ENCODE measurements at places on chromosomes 11 and 22. TPM values are rescaled to one million over a fixed set of nuclear protein-coding genes. Genes with fewer than 3 reads are reported as not detected.

DNA sequence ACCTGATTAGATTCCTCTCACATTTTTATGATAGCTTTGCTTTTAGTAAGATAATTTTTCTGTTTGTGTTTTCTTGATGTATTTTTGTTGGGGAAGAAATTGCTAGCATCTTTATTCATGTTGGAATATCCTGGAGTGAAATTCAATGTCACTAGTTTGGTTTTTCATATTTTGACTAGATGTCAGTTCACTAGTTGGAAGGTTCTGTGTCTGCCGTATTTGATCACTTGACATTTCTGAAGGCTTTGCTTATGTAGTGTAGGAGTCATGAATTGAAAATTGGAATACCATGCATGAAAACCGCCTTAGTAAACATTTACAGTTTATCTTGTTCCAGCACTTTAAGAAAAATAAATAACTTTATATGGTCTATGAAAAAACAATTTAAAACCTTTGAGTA lies 348.4 kb downstream of the AASDHPPT start:
- no peaks in the 10 kb centered on the region for H3K4me1 ChIP-seq
- H3K27ac ChIP-seq = no peak overlapping the region
- no peaks in the 10 kb centered on the region for H3K27me3 ChIP-seq
- DNase-seq = no peak

The CDC42BPG gene
- 20.9 TPM for total RNA-seq

The ARHGAP1 gene
- 62.8 TPM for total RNA-seq

DNA sequence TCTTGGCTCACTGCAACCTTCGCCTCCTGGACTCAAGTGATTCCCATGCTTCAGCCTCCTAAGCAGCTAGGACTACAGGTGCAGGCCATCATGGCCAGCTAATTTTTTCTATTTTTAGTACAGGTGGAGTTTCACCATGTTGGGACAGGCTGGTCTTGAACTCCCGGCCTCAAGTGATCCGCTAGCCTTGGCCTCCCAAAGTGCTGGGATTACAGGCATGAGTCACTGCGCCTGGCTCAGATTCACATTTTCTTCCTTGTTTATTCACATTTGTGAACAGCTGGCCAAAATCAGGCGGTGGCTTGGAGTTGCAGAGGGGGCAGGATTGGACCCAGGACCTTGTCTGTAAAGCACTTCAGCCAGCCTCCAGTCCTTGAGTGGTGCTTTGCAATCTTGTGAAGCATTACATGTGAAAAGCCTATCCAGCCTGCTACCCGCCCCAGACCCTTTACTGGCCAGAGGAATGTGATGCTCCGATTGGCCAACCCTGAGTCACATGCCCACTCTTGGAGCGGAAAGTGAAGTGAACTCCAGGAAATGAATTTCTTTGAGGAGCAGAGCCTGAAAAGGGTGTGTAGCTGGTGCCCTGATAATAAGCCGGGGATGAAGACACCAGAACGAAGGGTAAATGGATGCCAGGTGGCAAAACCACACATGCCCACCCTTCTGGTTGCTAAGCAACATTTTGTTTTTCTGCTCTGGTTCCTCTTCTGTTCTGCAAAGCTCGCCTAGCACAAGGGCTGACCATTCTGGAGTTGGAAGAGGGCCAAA lies 62.6 kb upstream of the PTPRJ start:
- no peaks in the 10 kb centered on the region for H3K36me3 ChIP-seq
- H3K27ac ChIP-seq = peak overlapping the region; percentile 87
- peaks cover 49% of the 10 kb centered on the region for H3K4me1 ChIP-seq
- peak; percentile 90 for DNase-seq

The TEX54 gene
- not detected for total RNA-seq

GRCh38 chr11:102343809-102344208 lies 3.2 kb upstream of the BIRC2 start:
- H3K4me1 ChIP-seq = peaks cover 16% of the 10 kb centered on the region
- H3K36me3 ChIP-seq = no peaks in the 10 kb centered on the region
- DNase-seq = no peak

- DNase-seq = peak; percentile 81
- H3K27me3 ChIP-seq = no peaks in the 10 kb centered on the region
- peaks cover 23% of the 10 kb centered on the region for H3K36me3 ChIP-seq
- peak overlapping the region; percentile 89 for H3K27ac ChIP-seq
- H3K4me1 ChIP-seq = peaks cover 17% of the 10 kb centered on the region
These were observed 454 bp upstream of the OTUB1 start for GRCh38 chr11:63985812-63986155.

DNA sequence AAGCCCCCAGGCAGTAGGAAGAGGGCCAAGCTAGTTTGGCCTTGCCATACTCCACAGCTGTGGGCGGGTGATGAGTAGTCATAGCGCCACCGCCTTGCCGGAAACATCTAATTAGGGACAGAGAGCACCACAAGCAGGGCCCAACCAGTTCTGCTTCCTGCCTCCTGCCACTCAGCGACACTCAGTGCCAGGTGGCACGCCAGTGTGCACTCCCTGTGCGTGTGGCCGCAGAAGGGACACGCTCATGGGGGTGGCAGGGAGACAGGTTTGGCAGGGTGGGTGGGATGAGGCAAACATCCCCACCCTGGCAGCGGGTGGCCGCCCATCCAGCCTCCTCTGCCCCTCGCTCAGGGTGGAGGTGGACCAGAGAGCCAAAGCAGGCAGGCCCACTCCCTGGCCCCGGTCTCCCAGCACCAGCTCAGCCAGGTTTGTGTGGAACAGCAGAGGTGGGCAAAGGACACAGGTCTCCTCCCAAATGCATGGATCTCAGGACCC lies 4.9 kb downstream of the OVOL1 start:
- H3K36me3 ChIP-seq = no peaks in the 10 kb centered on the region
- no peak overlapping the region for H3K27ac ChIP-seq
- peaks cover 16% of the 10 kb centered on the region for H3K27me3 ChIP-seq

The CASTOR1 gene
- 15.9 TPM for total RNA-seq

DNA sequence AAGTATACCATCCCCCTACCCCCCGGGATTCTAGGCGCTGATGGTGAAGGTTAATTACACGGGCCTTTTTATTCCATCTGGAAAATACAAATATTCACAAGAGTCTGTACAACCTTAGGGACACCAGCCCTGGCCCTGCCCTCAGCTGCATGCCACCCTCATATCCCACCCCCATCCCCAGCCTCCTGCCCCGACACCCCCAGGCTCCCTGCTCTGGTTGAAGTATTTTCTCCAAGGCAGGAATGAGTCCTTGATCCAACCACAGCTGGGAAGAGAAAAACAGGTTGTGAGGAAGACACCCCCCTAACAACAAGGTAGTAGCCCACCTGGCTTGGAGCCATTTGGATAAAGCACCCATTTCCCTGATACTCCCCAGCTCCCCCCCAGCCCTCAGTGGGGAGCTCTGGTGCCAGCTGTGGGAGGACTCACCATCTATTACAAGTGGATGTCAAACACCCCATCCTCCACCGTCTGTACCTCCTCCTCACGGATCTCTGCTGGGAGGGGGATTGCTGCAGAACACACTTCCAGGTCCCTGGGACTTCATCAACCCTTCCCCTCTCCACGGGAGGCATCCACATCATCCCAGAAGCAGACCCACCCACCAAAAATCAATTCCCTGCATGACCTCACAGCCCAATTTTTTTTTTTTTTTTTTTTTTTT lies 4.0 kb upstream of the NRXN2 start:
- no peaks in the 10 kb centered on the region for H3K36me3 ChIP-seq
- DNase-seq = peak; percentile 22
- peaks cover 7% of the 10 kb centered on the region for H3K4me1 ChIP-seq
- H3K4me3 ChIP-seq = no peak overlapping the region
- peaks cover 4% of the 10 kb centered on the region for H3K27me3 ChIP-seq

DNA sequence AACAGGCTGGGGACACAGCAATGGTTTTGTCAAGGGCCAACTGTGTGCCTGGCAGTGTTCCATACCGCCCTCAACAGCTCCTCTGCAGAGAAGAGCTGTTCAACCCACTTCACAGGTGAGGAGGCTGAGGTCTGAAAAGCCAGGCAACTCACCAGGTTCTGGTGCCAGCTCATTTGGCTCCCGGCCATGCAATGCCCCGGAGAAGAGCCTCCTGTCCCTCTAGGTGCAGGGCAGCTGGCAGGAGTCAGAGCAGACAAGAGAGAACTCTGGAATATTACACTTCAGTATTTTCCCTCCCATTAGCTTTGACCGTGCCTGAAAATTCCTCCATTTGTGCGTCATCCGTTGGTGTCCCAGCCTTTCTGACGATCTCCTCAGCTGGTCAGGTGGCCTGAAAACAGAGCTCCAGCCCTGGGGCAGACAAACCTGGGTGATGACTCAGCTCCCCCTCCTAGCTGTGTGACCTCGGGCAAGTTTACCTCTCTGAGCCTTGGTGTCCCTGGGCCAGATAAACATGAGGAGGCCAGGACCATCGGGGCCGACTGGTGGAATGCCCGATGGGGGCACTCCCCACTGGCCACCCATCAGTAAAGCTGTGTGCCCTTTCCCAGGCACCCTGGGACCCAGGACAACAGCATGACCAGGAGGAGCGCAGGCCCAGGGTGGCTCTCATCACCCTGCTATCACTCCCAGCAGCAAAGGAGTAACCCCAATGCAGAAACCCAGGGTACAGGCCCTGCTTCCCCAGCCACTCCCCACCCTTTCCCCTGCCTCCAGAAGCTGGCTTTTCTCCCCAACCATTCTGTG lies 9.6 kb upstream of the C1QTNF6 start:
- H3K27me3 ChIP-seq = no peaks in the 10 kb centered on the region
- DNase-seq = peak; percentile 76
- no peaks in the 10 kb centered on the region for H3K36me3 ChIP-seq

GRCh38 chr11:40134820-40135570 lies 1324.5 kb downstream of the LRRC4C start:
- no peak overlapping the region for H3K4me3 ChIP-seq
- no peaks in the 10 kb centered on the region for H3K27me3 ChIP-seq
- H3K27ac ChIP-seq = no peak overlapping the region
- no peak for DNase-seq
- no peaks in the 10 kb centered on the region for H3K4me1 ChIP-seq
- no peaks in the 10 kb centered on the region for H3K36me3 ChIP-seq

- no peak for DNase-seq
- peaks cover 8% of the 10 kb centered on the region for H3K4me1 ChIP-seq
These were observed 68.7 kb upstream of the ASPHD2 start for GRCh38 chr22:26360169-26360885.

- H3K4me1 ChIP-seq = peaks cover 7% of the 10 kb centered on the region
- H3K4me3 ChIP-seq = no peak overlapping the region
- H3K27ac ChIP-seq = no peak overlapping the region
- DNase-seq = no peak
- no peaks in the 10 kb centered on the region for H3K36me3 ChIP-seq
- no peaks in the 10 kb centered on the region for H3K27me3 ChIP-seq
These were observed 14.7 kb upstream of the ARHGAP8 start for GRCh38 chr22:44737406-44738346.

The CHEK1 gene
- total RNA-seq = 1.8 TPM

The CEP126 gene
- total RNA-seq = 4.3 TPM

DNA sequence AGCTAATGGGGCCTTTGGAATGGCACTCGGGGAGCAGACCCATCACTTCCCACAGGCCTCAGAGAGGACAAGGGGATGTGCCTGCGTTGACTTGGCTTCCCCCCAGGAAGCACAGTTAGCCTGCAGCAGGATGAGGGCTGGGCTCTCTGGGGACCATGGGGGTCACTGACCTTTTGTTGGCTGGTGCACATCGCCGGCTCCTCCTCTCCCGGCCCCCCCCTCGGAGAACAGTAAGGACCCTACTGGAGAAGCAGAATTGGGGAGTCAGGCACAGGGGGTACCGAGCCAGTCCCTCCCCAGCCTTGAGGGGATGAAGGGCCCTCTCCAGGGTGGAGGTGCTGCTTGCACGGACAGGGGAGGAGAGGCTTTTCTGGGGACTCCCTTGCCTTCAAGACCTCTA lies 32.8 kb downstream of the NRXN2 start:
- DNase-seq = peak; percentile 38
- peaks cover 8% of the 10 kb centered on the region for H3K4me1 ChIP-seq
- H3K27ac ChIP-seq = no peak overlapping the region
- peaks cover 24% of the 10 kb centered on the region for H3K27me3 ChIP-seq

- H3K27ac ChIP-seq = no peak overlapping the region
- DNase-seq = no peak
- no peaks in the 10 kb centered on the region for H3K36me3 ChIP-seq
- no peak overlapping the region for H3K4me3 ChIP-seq
These were observed 9.9 kb downstream of the HTR3A start for GRCh38 chr11:113984781-113985180.

DNA sequence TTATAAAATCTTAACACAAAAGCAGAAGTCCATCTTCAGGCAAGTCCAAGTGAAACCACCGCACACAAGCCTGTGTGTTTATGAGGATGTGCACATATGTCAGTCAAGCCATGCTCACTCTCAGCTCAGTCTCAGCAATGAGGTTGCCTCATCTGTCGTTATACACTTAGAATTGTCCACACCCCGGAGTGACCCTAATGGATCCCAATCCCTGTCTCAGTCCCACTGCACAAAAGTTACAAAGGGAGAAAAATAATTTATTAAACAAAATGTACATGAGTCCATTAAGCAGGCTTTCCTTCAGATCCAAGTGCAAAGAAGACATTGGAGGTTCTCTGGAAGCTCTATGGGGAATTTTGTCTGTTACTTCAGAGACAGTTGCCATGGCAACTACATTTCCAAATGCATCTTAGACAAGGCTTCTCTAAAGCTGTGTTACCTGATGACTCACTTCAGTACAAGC lies 24.4 kb downstream of the OR8B12 start:
- no peaks in the 10 kb centered on the region for H3K4me1 ChIP-seq
- no peaks in the 10 kb centered on the region for H3K27me3 ChIP-seq
- DNase-seq = no peak
- H3K4me3 ChIP-seq = no peak overlapping the region

The TUBA8 gene
- total RNA-seq = 1.7 TPM

DNA sequence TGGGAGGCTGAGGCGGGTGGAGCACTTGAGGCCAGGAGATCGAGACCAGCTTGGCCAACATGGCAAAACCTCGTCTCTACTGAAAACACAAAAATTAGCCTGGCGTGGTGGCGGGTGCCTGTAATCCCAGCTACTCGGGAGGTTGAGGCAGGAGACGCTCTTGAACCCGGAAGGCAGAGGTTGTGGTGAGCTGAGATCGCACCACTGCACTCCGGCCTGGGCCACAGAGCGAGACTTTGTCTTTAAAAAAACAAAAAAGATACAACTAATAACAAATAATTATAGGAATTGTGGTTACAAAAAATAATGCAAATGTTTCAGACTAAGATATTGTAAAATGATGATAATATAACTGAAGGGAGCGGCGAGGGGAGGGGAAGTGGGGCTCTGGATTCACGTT lies 90.3 kb upstream of the RTL6 start:
- no peak for DNase-seq
- no peak overlapping the region for H3K27ac ChIP-seq
- H3K4me3 ChIP-seq = no peak overlapping the region
- no peaks in the 10 kb centered on the region for H3K36me3 ChIP-seq
- no peaks in the 10 kb centered on the region for H3K4me1 ChIP-seq

- DNase-seq = no peak
- no peak overlapping the region for H3K27ac ChIP-seq
- no peak overlapping the region for H3K4me3 ChIP-seq
- H3K4me1 ChIP-seq = no peaks in the 10 kb centered on the region
- no peaks in the 10 kb centered on the region for H3K36me3 ChIP-seq
These were observed 230.7 kb downstream of the FAT3 start for GRCh38 chr11:92455210-92455790.

- DNase-seq = no peak
- peaks cover 73% of the 10 kb centered on the region for H3K4me1 ChIP-seq
- H3K36me3 ChIP-seq = no peaks in the 10 kb centered on the region
- peak overlapping the region; percentile 74 for H3K27ac ChIP-seq
- no peaks in the 10 kb centered on the region for H3K27me3 ChIP-seq
These were observed 10.6 kb downstream of the TBC1D22A start for GRCh38 chr22:46773076-46773475.

All from upper lobe of right lung (tissue), 1 donor.